Vagina (tissue), 2 donors: ENCODE measurements at places on chromosomes 1 and 21. TPM values are rescaled to one million over a fixed set of nuclear protein-coding genes. Genes with fewer than 3 reads are reported as not detected.

DNA sequence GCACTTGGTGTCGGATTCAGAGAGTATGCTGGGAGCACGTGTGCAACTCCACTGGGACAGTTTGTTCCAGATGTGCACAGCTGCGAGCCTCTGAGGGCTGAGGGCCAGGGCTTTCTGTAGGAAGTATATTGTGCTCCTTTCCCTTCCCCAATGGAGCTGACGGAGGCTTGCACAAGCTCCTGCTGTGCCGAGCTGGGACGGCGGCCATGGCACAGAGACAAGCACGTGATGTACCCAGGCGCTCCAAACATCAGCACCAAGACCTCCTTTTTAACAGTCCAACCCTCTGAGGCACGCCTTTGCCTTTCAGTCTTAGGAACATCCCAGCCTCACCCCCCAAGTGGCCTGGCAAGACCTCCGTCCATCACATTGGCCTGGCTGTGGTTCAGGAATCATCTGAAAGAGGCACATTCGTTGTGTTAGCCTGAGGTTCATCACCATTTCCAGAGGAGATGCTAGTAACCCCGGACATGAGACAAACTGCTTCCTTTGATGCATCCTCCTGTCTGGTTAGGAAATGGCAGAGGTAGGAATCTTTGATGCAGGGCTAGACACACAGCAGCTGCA is 339.2 kb upstream of the KAZN start:
- H3K27ac ChIP-seq, result peak overlapping the region; percentile 45
- no peaks in the 10 kb centered on the region for H3K36me3 ChIP-seq
- H3K4me1 ChIP-seq, result peaks cover 22% of the 10 kb centered on the region
- DNase-seq, result peak; percentile 98
- no peaks in the 10 kb centered on the region for H3K27me3 ChIP-seq

DNA sequence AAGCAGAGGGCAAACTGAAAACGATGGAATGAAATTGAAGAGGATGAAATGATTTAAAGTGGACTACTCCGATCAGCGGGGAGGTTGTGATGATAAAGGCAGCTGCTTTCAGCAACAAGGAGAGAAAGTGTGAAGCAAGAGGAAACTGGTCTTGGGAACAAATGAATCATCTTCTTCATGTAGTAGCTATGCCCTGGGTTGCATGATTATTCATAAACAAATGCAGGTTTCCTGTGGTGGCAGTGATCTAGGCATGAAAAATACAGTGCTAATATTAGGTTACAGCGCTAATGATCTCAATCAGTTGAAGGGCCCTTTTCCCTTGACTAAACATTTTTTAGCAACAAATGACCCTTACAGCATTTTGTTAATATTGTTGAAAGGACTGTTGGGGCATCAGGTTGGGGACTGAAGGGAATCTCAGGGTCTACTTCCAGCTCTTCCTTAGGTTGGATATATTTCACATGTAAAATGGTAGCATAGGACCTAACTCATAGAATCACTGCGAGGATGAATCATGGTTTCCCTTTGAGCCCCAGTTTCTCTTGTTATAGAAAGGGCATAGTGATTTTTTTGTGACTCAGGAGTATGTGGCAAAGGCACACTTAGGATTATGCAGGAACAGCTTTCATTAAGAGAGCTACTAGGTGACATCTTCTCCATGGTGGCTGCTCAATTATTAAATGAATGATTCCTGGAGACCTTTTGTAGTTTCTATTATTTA is 1.9 kb upstream of the ZFYVE9 start:
- H3K27ac ChIP-seq, result peak overlapping the region; percentile 14
- H3K4me1 ChIP-seq, result peaks cover 48% of the 10 kb centered on the region
- no peak overlapping the region for H3K4me3 ChIP-seq
- no peaks in the 10 kb centered on the region for H3K36me3 ChIP-seq
- no peaks in the 10 kb centered on the region for H3K27me3 ChIP-seq

DNA sequence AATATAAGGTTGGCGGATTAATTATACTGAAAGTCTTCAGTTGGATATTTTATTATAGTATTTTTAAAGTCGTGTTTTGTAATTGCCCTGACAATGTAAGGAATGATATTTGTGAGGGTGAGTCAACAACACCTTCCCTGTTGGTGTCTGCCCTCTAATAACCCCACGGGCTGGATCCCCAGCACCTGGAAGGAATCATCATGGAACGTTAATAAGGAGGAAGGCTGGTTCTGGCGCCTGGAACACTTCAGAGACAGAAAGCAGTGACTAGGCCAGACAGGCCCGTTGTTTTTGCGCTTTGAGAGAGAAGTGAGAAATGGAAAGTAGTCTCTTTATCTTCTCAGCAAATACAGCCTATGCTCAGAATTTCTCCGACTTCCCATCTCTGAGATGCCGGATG is 31.6 kb downstream of the TEX35 start:
- H3K4me3 ChIP-seq, result no peak overlapping the region
- peak; percentile 37 for DNase-seq
- peaks cover 36% of the 10 kb centered on the region for H3K4me1 ChIP-seq
- no peaks in the 10 kb centered on the region for H3K27me3 ChIP-seq

GRCh38 chr21:15309022-15309590 is 244.3 kb upstream of the NRIP1 start:
- DNase-seq, result no peak
- peaks cover 9% of the 10 kb centered on the region for H3K4me1 ChIP-seq
- H3K27ac ChIP-seq, result no peak overlapping the region

GRCh38 chr1:219092206-219092605 is 81.5 kb upstream of the LYPLAL1 start:
- H3K27me3 ChIP-seq, result no peaks in the 10 kb centered on the region
- no peak overlapping the region for H3K4me3 ChIP-seq
- no peak overlapping the region for H3K27ac ChIP-seq
- no peak for DNase-seq
- H3K4me1 ChIP-seq, result no peaks in the 10 kb centered on the region

- H3K4me3 ChIP-seq, result no peak overlapping the region
- no peaks in the 10 kb centered on the region for H3K4me1 ChIP-seq
- no peak for DNase-seq
These were observed 9.1 kb upstream of the CREG1 start for GRCh38 chr1:167562702-167563101.

GRCh38 chr1:228094432-228095016 is 8.6 kb downstream of the C1orf35 start:
- H3K36me3 ChIP-seq, result no peaks in the 10 kb centered on the region
- H3K4me3 ChIP-seq, result no peak overlapping the region
- no peaks in the 10 kb centered on the region for H3K27me3 ChIP-seq
- no peak overlapping the region for H3K27ac ChIP-seq
- no peak for DNase-seq

- H3K27me3 ChIP-seq, result no peaks in the 10 kb centered on the region
- no peak overlapping the region for H3K27ac ChIP-seq
- H3K4me1 ChIP-seq, result no peaks in the 10 kb centered on the region
These were observed 46.0 kb downstream of the COL24A1 start for GRCh38 chr1:86110451-86111129.

DNA sequence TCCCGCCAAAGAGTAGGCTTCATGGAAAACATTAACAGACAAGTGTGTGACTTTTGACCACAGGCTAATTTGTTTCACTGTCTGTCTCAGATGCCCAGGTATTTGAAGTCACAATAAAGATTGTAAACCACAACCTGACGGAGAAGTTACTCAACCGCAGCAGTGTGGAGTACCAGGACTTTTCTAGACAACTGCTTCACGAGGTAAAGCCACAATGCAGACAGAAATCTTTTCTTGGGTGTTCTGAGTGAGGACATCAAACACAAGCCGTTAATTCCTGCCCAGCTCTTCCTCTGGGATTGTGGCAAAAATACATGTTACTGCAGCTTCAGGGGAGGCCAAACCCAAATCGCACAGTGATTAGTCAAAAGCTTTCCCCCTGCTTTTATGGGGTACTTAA is 31.0 kb downstream of the UMODL1 start:
- no peaks in the 10 kb centered on the region for H3K27me3 ChIP-seq
- H3K4me3 ChIP-seq, result no peak overlapping the region
- no peaks in the 10 kb centered on the region for H3K36me3 ChIP-seq

The FLG gene
- total RNA-seq, result 1.5 TPM

The NECTIN4 gene
- total RNA-seq, result 42.7 TPM

The TRIM67 gene
- total RNA-seq, result not detected

The NTRK1 gene
- 2.9 TPM for total RNA-seq
